ENCODE measurements at places on chromosomes 3 and 15.

DNA sequence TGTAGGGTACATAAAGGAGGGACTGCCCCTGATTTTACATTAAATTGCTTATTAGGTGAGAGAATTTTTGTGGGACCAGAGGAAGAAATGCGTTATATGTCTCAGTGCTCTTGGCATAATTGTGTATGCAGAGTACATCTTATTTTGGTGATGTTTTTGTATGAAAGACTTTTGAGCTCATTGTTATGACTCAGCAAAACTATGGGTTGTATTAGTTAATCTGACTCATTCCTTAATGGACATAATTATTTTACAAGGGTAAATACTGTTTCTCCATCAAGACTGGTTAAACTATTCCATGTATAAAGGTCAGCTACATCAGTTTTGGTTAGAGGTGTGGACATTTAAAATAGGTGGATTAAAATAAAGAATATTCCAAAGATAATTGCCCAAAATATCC lies 156.8 kb downstream of the ALCAM start:
- no peak for DNase-seq

- DNase-seq: no peak
Observed at GRCh38 chr3:46934498-46935167, 41.9 kb downstream of the CCDC12 start.

DNA sequence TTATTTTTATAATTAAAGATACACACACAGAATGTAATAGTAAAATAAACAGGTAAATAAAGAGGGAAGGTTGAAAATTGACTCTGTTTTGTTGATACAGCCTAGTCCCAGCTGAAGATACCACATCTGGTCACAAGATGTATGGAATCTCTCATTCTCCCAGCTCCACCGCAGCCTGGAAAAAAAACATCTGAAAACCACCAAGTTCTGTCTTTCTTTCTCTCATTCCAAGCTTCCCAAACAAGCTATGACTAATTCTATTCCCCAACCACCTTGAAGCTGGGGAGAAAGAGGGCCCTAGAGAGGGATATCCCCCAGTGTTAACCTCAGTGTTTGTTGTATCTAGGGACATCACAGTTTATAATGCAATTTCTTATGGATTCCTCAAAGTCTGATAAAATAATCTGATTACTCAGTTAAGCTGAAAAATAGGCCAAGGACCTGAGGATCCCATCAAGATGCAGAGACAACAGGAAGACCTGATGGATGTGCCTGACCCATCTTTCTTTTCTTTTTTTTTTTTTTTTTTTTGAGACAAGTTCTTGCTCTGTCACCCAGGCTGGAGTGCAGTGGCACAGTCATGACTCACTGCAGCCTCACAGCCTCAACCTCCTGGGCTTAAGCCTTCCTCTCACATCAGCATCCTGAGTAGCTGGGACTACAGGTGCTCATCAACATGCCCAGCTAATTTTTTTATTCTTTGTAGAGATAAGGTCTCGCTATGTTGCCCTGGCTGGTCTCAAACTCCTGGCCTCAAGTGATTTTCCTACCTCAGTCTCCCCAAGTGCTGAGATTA lies 38.1 kb downstream of the SRGAP3 start:
- no peak for DNase-seq

DNA sequence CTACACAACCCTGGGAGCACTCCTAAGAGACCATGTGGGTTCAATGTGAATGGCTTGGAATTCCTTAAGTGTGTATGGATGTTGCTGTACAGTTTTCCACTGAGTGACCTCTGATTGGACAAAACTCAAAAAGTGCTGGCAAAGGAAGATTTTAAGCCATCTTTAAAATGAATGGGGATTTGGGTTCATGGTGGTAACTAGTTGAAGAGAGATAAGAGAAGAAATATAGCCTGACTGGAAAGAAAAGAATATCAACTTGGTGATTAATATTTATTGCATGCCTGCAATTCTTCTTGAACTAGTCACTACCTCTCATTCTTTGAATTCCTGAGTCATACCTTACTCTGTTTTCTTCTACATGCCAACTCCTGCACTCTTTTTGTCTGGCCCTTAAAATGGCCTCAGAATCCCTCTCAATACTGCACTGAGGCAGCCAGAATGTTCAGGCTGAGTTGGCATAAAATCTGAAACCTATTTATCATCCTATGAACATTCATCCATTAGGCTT lies 124.7 kb downstream of the RPL22L1 start:
- DNase-seq: no peak

GRCh38 chr15:98650417-98651035 lies 2.2 kb downstream of the IGF1R start:
- peak; percentile 18 for DNase-seq

GRCh38 chr15:92808598-92809063 lies 91.5 kb upstream of the CHD2 start:
- no peak for DNase-seq

DNA sequence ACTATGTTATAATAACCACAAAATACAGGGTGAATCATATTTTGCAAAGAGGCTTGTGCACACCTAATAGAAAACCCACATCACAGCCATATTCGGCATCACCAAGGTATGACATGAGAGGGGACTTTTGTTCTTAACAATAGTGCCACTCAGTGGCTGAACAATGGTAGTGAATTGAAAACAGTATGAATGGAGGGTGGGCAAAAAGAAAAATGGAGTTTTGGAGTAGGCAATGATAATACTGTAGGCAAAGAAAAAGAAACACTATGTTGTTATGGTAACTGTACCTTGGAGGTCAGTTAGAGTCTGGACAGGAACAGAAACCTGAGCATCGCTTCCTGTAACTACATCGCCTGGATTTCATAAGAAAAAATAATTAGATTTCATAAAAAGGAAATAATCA lies 348.6 kb downstream of the PLCL2 start:
- no peak for DNase-seq

DNA sequence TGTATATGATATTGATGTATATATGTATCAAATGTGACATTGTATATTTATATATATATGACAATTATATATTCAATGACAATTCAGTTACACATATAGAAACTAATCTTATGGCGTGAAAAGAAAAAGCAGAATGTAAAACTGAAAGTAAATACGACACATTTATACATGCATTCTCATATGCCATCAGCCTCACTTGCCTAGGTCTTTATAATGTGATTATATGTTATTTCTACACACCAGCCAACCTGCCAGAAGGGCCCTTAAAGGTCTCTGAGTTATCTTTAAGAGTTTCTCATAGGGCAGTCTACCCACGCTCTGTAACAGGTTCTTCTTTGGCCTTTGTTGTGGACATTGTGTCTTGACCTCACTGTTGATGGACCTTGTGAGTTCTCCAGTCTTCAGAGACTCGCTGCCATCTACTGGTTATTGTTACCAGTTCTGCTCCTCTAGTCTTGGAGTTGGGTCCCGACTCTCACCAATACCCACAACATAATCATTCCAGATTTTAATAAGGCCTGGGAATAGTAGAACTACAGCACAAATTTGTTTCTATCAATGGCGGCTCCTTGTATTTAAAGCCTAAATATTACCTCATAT lies 371.5 kb upstream of the GOLIM4 start:
- DNase-seq: no peak

GRCh38 chr3:43369404-43370292 lies 83.3 kb downstream of the SNRK start:
- DNase-seq: no peak

GRCh38 chr15:65655026-65655425 lies 33.3 kb downstream of the SLC24A1 start:
- no peak for DNase-seq

GRCh38 chr15:28132524-28133275 lies 33.6 kb upstream of the OCA2 start:
- no peak for DNase-seq

DNA sequence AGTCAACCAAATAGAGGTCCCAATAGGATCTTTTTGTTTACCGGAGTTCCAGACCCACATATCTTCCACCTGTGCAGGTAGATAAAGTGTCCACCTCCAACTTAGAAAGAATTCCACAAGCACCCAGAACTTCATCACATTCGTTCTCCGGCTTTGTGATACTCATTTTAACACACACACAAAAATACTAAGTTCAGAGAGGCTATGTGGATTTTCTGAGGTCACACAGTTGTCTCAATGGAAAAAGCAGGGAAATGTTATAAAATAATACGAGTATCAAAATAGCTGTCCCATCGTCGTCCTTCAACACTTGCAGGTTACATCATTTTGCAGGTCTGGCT lies 137.5 kb downstream of the TMCO5A start:
- no peak for DNase-seq

- DNase-seq: no peak
Observed at GRCh38 chr3:104873331-104873730, 493.4 kb upstream of the ALCAM start.

DNA sequence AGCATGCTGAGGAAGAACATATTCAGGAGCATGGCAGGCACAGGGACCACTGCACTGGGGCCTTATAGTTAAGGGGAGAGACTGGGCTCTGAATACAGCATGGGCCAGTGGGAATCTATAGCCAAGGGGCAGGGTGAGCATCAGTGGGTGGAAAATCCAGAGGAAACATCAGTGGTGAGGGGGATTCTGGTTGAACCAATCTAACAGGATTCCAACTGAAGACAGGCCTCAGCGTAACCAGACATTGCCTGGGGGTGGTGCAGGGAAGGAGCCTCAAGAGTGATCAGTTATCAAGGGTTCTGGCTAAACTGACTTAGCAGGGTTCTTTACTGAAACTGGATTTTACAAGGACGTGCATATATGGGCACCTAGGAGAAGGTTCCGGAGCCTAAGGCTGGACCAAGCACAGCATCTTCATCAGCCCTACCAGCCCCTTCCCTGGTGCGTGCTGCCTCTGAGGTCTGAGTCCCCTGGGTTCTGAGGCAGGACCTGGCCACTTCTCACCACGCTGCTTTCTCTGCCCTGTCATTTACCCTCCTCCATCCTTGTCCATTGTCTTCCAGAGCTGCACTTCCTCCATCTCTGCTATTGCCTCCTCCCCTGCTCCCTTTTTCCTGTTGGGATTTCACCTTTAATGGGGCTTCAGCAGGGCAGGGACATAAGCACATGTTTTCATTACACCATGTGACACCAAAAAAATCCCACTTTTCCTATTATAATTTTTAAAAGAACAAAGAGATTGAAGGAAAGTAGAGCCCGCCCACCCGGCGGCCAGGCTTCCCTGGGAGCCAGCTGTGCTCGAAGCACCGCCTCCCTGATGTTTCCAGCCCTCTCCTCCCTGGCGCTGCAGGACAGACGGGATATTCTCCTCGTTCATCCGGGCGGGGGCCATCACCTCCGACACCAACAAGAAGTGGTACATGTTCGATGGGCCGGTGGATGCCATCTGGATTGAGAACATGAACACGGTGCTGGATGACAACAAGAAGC lies 52.1 kb downstream of the DNAH1 start:
- DNase-seq: no peak

DNA sequence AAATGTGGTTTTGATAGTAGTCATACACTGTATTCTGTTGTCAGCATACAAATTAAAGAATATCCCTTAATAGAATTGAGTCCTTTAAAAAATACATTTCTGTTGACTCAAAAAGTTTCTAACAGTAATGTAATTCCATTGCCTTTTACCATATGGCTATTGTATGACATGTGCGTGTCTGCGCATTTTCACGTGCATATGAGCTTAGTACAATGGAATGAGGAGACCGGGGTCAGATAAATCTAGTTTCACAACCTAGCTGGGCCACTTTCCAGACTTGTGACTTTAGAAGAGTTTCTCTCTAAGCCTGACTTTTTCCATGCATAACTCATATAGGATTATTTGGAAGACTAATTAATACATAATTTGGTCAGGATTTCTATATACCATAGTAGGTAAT lies 38.7 kb downstream of the ZBTB38 start:
- DNase-seq: no peak

DNA sequence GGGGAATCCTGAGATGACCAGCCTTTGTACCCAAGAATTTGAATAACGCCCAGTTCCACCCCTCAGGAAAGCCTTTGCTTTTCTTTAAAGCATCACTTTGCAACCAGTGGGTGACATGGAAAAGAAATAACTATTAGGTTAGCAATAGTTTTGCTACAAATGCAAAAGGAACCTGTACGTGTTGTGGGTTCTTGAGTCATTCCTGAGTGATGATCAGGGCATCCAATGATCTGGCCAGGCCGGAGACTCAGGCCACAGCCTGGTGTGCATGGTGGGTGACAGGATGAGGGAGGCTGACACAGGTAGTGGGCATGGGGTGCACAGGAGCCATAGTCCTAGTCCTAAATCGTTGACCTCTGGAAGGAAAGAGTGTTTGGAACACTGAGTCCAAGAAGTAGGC lies 321.4 kb upstream of the IL12A start:
- DNase-seq: no peak
